ENCODE measurements at places on chromosomes 1 and 21.

- no peak for DNase-seq
These were observed 466.1 kb downstream of the KCNT2 start for GRCh38 chr1:196142111-196142640.

- no peak for DNase-seq
These were observed 7.8 kb downstream of the CLDN19 start for GRCh38 chr1:42732126-42732680.

- no peak for DNase-seq
These were observed 27.8 kb upstream of the LYPD8 start for GRCh38 chr1:248783367-248783766.

DNA sequence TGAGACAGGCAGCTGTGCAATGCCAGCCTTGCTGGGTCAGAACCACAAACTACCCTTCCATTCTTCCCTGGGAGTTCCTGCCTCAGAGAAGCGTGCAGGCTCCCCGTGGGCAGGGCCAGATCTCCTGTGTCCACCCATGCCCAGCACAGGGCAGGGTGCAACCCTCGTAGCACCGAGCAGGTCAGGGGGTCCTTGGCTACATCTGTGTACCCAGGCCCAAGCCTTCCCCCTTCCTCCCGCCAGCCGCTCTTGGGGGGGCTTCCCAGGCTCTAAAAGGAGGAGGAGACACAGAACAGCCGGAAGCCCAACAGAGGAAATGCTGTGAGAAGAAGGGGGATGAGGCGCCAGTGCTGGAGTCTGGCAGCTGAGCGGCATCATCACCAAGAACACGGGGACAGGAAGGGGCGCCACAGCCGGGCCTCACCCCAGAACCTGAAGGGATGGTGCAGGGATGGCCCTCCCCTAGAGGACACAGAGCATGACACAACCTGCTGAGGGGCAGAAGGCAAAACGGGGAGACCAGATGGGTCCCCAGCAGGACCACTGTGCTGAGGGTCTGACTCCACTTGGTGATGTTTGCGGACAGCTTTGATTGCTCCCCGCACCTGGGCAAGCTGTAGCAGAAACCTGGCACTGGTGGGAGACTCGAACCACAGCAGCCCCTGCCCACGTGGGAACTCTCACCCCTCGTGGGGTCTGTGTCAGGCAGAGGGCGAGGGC, 233.2 kb downstream of the NPHP4 start:
- no peak for DNase-seq

GRCh38 chr1:234503193-234504050, 24.4 kb upstream of the TARBP1 start:
- DNase-seq, result no peak

- DNase-seq, result no peak
These were observed 554 bp upstream of the SLC39A1 start for GRCh38 chr1:153963850-153964331.

GRCh38 chr1:117565076-117565556, 40.7 kb upstream of the TENT5C start:
- no peak for DNase-seq

GRCh38 chr1:220294846-220295301, 22.6 kb upstream of the RAB3GAP2 start:
- no peak for DNase-seq

DNA sequence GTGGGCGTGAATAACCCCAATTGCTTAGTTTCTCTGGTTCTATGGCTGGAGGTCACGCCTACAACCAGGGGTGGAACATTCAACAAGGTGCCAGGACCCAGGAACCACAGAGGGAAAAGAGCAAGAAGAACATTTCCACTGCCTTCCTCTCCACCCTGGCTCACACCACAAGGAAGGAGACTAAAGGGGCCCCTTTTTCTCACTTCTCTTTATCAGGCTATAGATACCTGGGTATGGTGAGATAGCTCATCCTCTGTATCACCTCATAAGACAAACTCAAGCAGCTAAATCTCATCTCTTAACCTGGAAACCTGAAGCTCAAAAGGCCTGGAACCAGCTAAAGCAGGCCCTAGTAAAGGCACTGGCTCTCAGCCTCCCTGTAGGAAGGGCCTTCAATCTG, 438.8 kb upstream of the OLFM3 start:
- no peak for DNase-seq

DNA sequence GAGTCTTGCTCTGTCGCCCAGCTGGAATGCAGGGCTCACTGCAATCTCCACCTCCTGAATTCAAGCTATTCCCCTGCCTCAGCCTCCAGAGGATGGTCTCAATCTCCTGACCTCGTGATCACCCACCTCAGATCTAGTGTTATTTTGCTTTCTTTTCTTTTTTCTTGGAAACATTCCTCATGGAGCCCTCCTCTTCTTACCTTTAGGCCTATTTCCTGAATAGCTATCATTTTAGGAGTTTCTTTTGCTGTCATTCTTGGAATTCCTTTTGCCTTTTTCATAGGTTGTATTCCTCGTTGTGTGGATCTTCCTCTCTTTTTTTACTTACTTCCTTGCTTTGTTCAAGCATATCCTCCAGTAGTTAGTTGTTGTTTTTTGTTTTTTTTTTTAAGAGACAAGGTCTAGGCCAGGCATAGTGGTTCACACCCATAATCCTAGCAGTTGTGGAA, 173.8 kb downstream of the RASAL2 start:
- DNase-seq, result no peak

DNA sequence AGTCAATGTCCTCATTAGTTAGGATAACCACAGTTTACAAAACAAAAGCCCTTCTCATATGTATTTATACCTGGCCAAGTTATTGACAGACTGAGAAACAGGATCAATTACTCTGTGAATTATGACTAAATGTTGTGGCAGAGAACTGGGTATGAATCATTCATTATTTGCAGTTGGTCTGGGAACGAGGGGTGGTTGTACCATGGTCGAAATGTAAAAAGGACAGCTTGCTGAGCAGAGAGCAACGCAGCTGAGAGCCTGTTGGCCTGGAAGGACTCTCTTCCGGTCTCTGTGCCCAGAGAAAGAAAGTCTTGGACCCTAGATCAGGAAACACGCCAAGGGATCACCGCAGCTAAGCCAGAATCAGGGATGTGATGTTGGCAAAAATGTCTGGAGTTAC, 169.6 kb downstream of the DISC1 start:
- no peak for DNase-seq

DNA sequence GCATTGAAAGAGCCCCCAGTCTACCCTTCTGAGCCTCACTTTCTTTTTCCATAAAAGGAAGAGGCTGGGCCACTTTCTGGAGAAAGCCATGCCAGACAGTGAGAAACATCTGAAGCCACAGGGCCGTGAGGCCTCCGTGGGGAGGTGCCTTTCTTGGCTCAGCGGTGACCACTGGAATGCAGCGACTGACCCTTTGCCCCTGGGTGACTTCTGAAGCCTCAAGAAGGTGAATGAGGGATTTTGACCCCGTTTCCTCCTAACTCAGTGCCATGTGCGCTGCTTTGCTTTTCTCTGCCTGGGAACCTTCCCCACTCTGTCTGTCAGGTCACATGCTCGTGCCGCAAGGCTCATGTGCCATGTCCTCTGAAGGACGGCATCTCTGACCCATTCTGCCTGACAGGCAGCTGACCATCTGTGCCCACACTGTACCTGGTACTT, 44.7 kb upstream of the A3GALT2 start:
- DNase-seq, result no peak

- DNase-seq, result no peak
These were observed 2.3 kb downstream of the PBXIP1 start for GRCh38 chr1:154953611-154954038.

DNA sequence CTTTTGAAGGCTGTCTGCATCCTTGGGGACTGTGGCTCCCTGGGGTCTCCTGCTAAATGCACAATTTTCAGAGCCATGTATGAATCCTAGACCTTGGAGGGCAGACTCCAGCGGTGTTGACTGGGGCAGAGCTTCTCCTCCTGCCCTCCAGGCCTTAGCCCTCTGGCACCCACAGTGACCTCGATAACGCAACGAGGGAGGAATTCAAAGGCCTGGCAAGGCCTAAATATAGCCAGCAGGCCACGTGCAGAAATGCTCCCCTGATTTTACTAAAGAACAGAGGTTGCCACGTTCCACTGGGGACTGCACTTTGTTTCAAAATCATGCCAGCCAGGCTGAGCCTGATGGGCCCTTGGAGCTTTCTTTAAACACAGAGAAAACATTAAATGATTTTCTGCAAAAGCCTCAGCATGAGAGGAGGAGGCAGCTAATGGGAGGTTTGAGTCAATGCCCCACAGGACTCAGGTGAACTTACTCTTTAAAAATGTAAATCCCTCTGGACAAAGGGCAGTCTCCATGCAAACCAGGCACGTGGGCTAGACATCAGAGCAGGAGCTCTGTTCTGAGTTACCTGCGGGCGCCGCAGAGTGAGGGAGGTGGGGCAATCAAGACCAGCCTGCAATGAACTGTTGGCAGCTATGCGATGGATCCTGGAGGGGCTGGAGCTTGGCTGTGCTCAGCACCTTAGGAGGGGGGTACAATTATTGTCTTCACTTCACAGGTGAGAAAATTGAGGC, 28.0 kb downstream of the GRIK3 start:
- DNase-seq, result no peak

DNA sequence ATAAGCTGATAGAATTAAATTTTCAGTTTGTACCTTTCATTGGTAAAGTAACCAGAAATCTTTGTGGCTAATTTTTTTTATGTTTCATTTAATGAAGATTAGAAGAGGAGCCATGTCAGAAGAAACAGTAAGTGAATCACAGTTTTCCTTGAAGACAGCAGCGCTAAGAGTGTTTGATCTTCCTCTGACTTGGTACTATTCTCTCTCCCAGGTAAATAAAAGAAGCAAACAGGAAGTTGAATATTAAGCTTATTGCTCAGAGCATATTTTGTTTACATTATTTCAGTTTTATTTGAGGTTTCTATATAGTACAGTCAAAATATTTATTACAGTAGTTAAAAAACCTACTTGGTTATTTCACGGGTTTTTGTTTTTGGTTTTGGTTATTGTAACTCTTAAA, 3.7 kb downstream of the MIGA1 start:
- DNase-seq, result no peak

DNA sequence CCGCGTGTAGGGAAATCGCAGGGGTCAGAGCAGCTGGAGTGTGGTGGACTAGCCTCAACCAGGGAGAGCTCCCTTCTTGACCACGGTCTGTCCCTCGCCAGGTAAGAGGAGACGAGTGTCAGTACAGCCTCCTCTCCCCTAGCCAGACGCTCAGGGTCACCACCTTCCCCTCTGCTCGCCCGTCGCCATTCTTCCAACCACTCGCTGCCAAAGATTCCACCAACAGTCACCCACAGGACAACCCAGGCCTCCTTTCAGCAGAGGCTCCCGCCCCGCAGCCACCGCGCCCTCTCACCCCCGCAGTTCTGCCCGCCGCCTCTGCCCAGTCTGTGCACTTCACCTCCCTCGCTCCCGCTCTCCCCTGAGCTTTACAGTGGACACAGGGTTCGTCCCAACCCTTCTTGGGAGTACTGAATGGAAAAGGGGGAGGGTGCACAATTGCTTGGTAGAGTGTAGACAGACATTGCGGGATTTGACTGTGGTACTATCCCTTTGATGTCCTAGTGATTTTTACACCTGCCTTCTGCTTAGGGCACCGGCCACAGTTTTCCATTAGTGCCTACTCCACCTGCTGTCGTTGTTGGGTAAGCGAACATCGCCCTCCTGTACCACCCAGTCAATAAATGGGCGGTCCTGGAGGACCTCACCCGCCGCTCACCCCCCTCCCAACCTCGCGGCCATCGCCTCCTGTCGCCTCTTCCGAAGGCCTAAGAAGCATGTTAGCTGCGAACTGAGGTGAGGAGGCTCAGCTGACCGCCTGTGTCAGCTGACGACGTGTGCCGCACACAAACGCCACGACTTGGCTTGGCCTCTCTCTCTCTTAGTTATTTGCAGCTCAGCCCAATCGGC, 9.2 kb upstream of the NBPF11 start:
- DNase-seq, result no peak

GRCh38 chr21:37516998-37517397, 150.4 kb downstream of the DYRK1A start:
- no peak for DNase-seq

- DNase-seq, result no peak
These were observed 29.2 kb upstream of the OR2B11 start for GRCh38 chr1:247487057-247487456.

GRCh38 chr1:29584776-29585175, 348.5 kb downstream of the PTPRU start:
- DNase-seq, result no peak

DNA sequence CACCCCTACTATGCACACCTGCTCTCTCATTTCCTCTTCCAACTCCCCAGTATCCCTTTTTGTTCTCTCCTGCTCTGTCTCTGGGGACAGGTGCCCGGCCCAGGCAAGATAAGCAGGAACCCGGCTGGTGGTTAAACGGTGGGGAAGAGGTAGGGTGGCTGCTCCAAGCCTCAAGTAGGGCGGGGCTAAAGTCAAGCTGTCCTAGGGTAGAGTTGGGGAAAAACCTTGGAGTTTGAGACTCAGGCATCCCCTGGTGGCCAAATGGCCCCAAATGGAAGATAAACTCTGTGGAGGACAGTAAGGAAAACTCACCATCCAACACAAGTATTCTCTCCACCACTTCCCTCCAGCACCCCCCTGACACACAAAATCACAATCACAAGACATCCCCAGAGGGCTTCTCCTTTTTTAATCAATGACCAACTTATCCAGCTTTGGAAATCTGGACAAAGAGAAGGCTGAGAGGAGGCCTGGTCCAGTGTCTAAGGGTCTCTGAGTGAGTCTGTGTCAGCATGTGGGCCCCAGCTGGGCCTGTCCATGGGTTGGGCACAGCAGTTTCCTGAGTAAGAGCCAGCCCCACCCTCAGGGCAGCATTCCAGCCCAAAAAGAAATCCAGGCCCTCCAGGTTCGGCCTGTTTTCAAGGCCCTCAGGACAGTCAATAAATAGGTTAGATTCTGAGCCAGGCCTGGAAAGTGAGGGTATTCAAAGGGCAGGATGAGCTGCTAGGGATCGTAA, 9.8 kb downstream of the POMGNT1 start:
- no peak for DNase-seq

DNA sequence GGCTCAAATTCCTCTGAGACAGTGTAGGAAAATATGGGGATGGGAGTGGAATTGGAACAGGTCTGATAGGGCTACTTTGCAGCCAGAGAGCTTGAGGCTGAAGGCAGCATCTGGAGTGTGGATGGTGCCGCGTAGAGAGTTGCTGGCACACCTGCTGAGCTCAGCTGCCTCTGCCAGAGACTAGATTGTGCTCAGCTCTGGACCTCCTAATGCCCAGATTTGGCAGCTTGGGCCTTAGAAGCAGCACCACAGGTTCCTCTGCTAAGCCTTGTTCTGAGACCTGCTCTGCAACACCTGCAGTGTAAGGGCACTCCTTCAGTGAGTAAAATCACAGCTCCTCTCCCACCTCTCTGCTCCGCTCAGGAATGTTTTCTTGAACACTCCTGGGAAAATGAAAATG, 23.3 kb downstream of the ACOT11 start:
- no peak for DNase-seq

DNA sequence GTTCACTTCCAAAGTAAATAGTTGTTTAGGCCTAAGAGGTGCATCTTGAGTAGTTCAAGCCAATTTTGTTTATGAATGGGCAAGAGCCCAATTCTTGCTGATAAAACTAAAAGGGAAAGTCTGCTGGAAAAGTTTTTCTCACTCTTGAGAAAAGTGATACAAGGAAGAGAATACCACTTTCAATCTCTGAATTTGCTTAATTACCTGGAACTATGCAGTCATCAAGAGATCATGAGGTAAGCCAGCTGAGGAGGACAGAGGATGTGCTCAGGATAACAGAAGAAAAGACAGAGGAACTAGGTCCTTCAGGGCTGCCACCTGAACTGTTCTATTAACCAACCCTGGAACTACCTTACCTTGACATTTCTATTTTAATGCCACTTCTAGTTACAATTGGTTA, 42.2 kb downstream of the ILDR2 start:
- no peak for DNase-seq

- DNase-seq, result no peak
These were observed 371.2 kb downstream of the NPHP4 start for GRCh38 chr1:5620997-5621396.
